Hematopoietic multipotent progenitor cell treated with erythropoietin and hydrocortisone succinate and interleukin-3 and kit ligand, for 17 days (in vitro differentiated cells): ENCODE measurements at places on chromosomes 3 and 15.

DNA sequence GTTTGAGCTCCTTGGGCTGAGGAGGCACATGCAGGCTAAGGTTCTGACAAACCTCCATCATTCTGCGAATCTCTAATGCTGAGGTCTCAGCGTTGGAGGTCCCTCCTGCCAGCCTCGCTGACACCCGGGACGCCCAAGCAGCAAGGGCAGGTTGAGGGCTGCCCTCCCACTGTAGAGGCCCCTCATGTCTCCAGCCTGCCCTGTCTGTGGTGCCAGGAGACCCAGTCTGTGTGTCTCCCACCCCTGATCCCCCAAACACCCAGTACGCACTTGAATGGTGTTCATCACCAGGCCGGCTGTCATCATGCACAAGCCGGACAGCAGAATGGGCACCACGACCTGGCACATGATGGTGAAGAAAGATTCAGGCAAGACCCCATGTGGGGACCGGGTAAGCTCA lies 27.8 kb downstream of the SLC41A3 start:
- DNase-seq, result no peak

DNA sequence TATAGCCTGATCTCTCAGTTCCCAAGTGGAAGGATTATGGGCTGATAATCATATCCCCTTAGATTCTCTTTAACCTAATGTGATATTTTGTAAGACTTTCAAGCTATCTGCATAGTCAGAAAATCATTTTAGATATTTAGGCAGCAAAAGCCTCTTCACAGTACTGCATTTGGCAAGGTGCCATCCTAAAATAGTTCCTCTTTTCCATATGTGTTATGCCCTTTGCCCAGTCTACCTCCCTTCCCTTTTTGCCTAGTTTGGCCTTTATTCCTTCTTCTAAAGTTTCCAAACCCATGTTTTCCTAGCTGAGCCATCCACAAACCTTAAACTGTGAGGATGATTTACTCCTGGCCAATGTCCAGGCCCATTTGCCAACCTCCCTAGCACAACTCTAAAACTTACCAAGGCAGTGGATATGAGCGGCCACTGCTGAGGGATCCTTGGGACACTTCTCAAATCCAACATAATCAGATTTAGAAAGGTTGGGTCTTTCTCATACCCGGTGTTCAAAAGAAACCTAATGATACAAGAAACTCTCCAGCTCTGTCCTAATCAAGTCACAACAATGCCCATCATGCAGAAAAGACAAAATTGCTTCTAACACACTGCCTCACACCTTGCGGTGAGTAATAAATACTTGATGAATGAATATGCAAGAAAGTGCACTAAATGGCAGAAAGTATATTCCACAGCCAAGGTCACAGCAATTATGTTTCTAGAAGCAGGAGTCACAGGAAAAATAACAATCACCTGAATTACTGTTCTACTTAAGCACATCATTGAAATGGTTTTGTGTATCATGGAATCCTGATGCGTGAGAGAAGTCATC lies 493.9 kb downstream of the NLGN1 start:
- no peak for DNase-seq

GRCh38 chr3:143974271-143975238 lies 2.9 kb downstream of the DIPK2A start:
- peak; percentile 90 for DNase-seq

- DNase-seq, result no peak
Measured at GRCh38 chr3:18752273-18752934, 327.3 kb upstream of the SATB1 start.

- no peak for DNase-seq
Measured at GRCh38 chr3:51397392-51397791, 6.3 kb downstream of the RBM15B start.

- DNase-seq, result no peak
Measured at GRCh38 chr3:139288266-139288821, 55.5 kb upstream of the MRPS22 start.

- DNase-seq, result no peak
Measured at GRCh38 chr3:147113293-147114044, 292.9 kb downstream of the ZIC4 start.

DNA sequence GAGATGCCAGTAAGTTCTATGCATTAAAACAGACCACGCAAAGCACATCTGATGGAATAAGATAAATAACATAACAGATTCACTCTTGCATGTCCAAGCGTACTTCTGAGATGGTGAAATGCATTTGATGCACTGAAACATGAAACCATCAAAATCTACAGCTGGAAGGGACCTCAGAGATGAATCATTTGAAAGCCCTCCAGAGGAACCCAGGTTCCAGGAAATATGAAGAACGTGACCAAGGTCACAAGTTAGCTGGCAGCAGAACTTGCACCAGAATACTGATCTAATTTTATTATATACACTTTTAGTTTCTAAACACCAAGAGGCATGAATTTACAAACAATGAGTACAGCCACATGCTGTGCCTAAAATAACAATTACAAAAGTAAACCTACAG lies 957.1 kb downstream of the FHIT start:
- DNase-seq, result no peak

DNA sequence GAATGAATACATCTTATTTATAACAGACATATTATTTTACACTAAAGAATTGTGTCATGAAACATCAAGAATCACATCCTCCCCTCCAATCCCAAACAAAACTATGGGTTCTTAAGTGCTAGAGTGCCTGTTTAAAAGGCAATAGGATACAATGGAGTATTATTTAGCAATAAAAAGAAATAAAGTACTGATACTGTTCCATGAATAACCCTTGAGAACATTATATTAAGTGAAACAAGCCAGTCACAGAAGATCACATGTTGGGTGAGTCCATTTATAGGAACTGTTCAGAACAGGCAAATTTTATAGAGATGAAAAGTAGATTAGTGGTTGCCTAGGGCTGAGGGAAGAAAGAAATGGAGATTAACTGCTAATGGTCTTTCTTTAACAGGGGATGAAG lies 86.5 kb downstream of the ANKRD28 start:
- no peak for DNase-seq

DNA sequence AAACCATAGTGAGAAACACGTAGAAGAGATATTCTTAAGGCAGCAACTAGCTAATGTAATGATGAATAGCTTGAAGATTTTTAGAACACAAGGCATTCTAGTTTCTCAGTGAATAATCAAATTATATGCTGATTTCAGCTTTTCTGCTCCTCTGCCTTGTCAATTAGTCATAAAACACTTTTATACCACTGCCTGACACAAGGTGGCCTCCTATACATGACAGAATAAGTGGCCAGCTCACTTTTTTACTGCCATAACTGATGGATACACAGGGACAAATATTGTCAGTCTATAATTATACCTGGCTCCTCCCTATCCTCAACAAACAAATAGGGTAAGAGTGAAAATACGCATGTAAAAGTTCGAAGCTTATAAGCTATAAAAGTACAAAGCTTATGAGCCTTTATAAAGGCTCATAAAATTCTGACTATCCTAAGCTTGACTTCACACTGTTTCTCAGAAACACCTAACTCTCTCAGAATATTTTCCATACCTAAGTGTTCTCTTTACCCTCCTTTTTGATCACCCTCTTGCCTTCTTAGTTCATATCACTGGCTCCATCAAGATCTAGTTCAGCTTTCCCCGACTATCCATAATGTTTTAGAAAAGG lies 81.6 kb downstream of the HERC1 start:
- peak; percentile 72 for DNase-seq

DNA sequence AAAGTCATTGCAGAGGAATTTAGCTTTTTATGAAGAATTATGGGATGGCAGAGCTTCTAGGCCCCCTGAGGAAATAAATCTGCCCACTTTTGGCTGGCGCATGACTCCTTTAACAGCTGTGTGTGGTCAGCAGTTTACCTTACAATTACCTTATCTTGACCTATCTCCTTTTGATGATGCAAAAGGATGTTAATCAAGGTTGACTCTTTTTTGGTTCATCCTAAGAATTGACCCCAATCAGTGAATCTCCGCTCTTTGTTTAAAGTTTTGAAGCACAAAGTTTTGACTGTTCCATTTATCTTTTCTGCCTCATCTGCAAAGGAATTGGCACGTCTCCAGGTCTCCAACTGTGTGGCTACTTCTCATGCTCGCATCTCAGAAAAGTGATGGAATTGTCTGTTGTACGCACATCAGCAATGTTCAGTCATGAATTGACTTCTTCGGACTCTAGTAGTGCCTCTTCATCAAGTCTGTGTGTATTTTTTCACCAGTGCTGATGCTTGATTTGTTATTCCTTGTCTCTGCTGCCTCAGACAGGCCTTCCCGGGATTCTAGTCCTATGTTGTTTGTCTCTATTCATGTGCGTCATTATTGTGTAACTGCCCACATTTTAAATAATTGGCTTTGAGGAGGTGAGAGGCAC lies 196.2 kb upstream of the CFAP20DC start:
- no peak for DNase-seq

DNA sequence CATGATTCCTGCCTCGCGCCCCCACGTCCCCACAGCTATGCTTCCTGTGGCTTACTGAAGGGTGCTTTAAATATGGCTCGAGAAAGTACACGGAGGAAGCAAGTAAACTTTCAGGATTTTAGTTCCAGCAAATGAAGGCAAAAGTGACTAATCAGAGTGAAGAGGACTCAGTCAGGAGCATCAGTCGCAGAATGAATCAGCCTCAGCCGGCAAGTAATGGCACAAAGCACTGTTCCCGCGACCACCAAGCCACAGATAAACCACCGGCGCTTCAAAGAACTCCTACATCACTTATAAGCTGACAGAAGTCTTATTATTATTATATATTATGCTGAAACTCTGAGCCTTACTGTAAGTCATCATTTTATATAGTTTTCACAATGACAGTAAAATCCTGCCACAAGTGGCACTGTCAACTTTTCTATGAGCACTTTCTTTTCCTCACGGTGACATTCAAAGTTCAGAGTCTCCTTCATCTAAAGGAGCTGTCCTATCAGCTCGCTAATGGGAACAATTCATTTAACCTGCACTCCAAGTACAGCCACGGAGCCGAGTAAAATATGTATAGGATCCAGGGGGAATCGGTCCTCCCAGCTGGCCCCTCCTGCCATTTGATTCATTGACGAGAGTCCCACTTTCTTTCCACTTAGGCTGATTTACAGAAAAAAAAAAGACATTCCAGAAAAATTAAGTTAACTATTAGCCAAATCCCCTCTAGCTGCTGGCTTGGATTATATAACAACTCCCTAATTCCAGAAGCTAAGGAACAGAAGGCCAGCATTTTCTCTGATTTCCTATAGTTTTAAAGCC lies 217.0 kb upstream of the ICE2 start:
- DNase-seq, result no peak

DNA sequence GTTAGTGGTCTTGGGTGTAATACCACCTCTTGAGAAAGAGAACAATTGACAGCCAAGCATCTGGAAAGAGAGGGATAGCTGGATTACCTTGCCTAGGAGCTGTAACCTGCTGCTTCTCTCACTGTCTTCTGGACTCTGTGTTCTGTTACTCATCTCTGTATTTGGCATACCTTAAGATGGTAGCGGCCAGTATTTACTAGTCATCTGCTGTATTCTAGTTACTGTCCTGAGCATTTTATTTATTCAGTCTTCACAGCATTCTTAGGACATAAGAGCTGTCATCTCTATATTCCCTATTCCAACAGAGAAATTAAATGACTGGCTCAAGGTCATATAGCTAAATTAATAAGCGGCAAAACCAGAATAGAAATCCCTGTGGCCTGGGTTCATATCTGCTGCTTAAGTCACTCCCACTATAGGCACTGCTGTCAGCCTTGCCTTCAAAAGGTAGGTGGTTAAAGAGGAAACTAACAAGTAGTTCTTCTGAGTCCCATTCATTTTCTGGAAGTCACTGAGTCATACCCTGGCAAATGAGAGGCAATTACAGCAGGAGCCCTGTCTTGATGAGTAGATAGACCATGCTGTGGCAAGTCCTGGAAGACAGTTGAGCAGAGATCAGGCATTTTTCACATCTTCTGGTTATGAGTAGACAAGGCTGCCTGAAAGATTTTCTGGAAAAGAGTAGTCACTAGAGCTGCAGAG lies 68.2 kb downstream of the RAB7A start:
- DNase-seq, result no peak

GRCh38 chr3:23723141-23723540 lies 82.6 kb upstream of the UBE2E1 start:
- DNase-seq, result no peak

- no peak for DNase-seq
Measured at GRCh38 chr3:95399585-95399984, 1336.7 kb downstream of the NSUN3 start.

DNA sequence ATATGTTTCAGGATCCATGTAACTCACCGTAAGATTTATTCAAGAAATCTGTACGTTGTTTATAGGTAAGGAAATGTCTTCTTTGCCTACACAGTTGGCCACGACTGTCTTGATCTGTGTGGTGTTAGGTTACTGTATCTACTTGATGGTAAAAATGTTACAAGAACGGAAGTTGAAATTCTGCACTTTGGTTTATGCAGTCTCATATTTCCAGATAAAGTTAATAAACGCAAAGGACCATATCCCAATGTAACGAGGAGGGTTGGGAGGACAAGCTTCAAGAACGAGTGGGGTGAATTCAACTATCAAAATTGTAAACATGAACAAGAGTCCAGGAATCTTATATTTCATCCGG lies 1.0 kb downstream of the USF3 start:
- DNase-seq, result no peak

- no peak for DNase-seq
Measured at GRCh38 chr3:194140520-194141414, 4.8 kb downstream of the HES1 start.

DNA sequence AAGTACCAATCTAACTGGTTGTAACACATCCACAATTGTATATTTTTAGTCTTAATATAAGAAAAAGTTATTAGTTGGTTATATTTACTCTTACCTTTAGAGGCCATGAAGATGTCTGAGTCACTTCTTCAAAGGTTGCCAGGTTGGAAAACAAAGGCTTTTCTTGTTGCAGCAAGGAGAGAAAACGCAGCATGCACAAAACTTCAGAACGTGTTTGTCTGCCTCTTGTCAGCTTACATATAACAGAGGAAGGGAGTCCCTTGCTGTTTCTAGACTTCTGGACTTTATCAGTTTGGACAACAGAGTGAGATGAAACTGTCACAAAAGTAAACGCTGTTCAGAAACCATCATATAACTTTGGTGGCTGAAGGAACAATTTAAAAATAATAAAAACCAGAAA lies at the start of gene PLSCR5:
TSS of gene PLSCR5 (minus strand) at position 241 of the 400 bp plus-strand sequence. CDS start at position 107, 134 bp downstream.
- no peak for DNase-seq

DNA sequence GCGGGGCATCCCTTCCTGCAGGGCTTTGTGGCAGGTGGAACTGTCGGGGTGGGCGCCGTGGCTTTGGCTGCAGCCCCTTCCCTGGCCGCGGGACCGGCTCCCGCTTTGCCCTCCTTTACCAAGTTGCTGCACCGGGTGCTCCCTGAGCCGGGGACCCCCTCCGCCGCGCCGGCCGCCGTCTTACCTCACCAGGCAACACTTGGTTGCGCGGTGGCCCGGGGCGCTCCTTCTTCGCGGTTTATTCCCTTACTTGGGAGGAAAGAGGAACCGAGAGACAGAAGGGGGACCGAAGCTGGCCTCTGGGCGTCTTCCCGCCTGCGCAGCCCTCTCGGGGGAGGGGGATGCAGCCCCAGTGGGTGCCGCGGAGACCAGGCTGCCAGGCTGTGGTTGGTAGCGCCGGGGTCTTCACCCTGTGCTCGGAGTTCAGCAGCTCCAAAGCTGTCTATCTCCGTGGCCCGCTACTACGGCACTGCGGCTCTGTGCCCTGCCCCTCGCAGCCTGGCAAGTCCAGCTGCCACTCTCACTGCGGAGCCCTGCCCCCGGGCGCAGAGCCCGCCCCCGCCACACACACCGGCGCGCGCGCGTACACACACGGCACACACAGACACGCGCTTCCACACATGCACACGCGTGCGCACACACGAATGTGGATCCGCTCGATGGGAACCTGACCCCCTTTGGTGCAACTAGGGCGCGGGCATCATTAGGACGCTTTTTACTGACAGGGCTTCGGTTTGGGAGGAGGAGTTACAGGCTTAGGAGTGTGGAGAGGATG lies at the start of gene DGKG:
TSS of gene DGKG (minus strand) at position 473 of the 775 bp plus-strand sequence. CDS start 41,775 bp downstream, outside the sequence.
- DNase-seq, result no peak

- DNase-seq, result no peak
Measured at GRCh38 chr15:71114887-71115566, at the start of gene THSD4. Gene THSD4 (plus strand): TSS chr15:71115471.
